Panc1 (cell line): ENCODE measurements at places on chromosomes 11 and 22. TPM values are rescaled to one million over a fixed set of nuclear protein-coding genes. Genes with fewer than 3 reads are reported as not detected.
A peak's percentile ranks its signal among the peaks of the same experiment; 100 is the strongest.

- peak overlapping the region; percentile 58 for H3K4me3 ChIP-seq
- H3K4me1 ChIP-seq = no peaks in the 10 kb centered on the region
- H3K36me3 ChIP-seq = no peaks in the 10 kb centered on the region
- no peak overlapping the region for H3K27ac ChIP-seq
- DNase-seq = no peak
- H3K27me3 ChIP-seq = peaks cover 21% of the 10 kb centered on the region
Measured at GRCh38 chr11:123194337-123195187, 486 bp downstream of the CLMP start.

- no peak overlapping the region for H3K27ac ChIP-seq
- no peak for DNase-seq
- H3K4me3 ChIP-seq = no peak overlapping the region
- no peaks in the 10 kb centered on the region for H3K36me3 ChIP-seq
- H3K4me1 ChIP-seq = no peaks in the 10 kb centered on the region; the same call in 1 of the 2 replicates
Measured at GRCh38 chr22:31288496-31289240, 3.6 kb downstream of the PIK3IP1 start.

Gene HOATZ
- total RNA-seq = not detected

- DNase-seq = no peak
- peak overlapping the region; percentile 63; the same call in 1 of the 2 replicates for H3K27ac ChIP-seq
- peak overlapping the region; percentile 80 for H3K4me3 ChIP-seq
- no peaks in the 10 kb centered on the region for H3K27me3 ChIP-seq
Measured at GRCh38 chr22:21666786-21667185, 974 bp downstream of the PPIL2 start.

GRCh38 chr22:36405671-36406538 is 18.1 kb upstream of the MYH9 start:
- peaks cover 9% of the 10 kb centered on the region; the same call in 1 of the 2 replicates for H3K4me1 ChIP-seq
- H3K27ac ChIP-seq = peak overlapping the region; percentile 36; the same call in 1 of the 2 replicates
- H3K27me3 ChIP-seq = no peaks in the 10 kb centered on the region
- no peak overlapping the region for H3K4me3 ChIP-seq
- no peaks in the 10 kb centered on the region for H3K36me3 ChIP-seq
- DNase-seq = no peak

DNA sequence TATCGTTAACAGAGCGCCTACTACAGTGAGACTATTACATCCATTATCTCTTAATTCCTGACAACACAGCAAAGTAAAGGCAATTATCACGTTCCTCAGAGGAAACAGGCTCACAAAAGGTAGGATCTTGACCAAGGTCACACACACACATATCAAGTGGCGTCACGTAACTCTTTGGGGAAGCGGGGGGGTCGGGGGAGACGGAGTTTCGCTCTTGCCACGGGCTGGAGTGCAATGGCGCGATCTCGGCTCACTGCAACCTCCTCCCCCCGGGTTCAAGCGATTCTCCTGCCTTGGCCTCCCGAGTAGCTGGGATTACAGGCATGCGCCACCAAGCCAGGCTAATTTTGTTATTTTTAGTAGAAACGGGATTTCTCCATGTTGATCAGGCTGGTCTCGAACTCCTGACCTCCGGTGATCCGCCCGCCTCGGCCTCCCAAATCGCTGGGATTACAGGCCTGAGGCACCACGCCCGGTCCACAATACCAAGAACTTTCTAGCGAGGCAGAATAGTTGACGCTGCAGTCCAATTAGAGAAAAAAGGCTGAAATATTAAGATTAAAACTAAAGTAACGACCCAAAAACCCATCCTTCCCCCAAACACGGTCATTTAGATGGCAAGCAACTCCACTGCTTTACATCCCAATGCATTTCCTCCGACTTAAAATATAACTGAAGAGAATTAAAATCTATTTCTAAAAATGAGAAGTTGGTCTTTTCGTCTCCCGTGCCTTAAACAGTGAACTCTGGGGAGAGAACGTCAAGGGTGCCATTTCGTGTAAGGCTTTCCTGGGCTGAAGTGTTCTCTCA is 1.2 kb downstream of the DDX17 start:
- peaks cover 8% of the 10 kb centered on the region; the same call in 1 of the 2 replicates for H3K4me1 ChIP-seq
- H3K36me3 ChIP-seq = peaks cover 30% of the 10 kb centered on the region
- no peaks in the 10 kb centered on the region for H3K27me3 ChIP-seq
- DNase-seq = no peak
- H3K27ac ChIP-seq = peak overlapping the region; percentile 98
- H3K4me3 ChIP-seq = peak overlapping the region; percentile 83

GRCh38 chr11:45093761-45094455 is 52.5 kb upstream of the PRDM11 start:
- H3K4me3 ChIP-seq = no peak overlapping the region
- no peaks in the 10 kb centered on the region for H3K36me3 ChIP-seq

DNA sequence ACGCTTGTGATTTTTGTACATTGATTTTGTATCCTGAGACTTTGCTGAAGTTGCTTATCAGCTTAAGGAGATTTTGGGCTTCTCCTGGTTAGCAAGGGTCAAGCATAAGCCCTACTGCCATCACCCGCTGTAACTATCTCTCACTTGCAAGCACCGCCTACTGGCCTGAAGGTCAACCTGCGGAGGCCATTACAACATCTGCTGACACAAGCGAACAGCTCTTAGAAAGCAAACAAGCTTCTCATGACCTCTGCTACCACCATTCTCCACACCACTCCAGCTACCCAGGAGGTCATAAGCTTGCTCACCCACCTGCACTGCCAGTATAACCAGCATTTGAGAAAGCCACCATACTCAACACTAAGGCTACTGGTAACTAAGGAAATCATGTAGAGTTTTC is 288.4 kb upstream of the KIRREL3 start:
- H3K4me3 ChIP-seq = no peak overlapping the region
- H3K27ac ChIP-seq = no peak overlapping the region
- no peaks in the 10 kb centered on the region for H3K4me1 ChIP-seq
- no peaks in the 10 kb centered on the region for H3K36me3 ChIP-seq
- H3K27me3 ChIP-seq = no peaks in the 10 kb centered on the region

GRCh38 chr11:125123947-125124617 is 12.7 kb upstream of the TMEM218 start:
- no peak overlapping the region for H3K27ac ChIP-seq
- no peaks in the 10 kb centered on the region for H3K4me1 ChIP-seq
- H3K27me3 ChIP-seq = peaks cover 11% of the 10 kb centered on the region; the same call in 1 of the 2 replicates
- H3K36me3 ChIP-seq = no peaks in the 10 kb centered on the region

DNA sequence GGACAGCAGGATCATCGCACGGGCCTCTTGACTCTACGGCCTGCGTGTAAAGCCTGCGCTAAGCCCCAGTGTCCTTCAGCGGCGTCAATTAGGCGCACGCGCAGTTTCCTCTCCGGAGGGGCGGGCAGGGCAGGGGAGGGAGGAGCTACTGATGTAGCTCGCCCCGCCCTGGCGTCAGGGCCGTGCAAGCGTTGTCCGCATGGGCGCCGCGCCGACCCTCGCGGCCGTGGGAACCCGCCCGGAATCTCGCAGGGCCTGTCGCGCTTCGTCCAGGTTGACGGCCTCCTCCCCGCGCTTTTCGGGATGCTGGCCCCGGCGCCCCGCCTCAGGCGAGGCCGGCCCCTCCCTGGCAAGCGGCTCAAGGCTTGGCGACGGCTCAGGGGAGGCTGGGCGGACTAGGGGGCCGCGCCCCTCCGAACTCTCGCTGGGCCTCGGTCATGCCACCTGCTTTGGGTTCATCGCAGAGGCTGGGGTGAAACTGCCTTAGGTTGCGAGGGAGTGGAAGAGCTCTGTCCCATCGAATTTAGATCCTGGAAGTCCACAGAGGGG is 61.1 kb downstream of the ST3GAL4 start:
- no peaks in the 10 kb centered on the region for H3K4me1 ChIP-seq
- H3K27ac ChIP-seq = no peak overlapping the region
- no peak overlapping the region; the same call in 1 of the 2 replicates for H3K4me3 ChIP-seq
- no peaks in the 10 kb centered on the region for H3K27me3 ChIP-seq
- DNase-seq = no peak

DNA sequence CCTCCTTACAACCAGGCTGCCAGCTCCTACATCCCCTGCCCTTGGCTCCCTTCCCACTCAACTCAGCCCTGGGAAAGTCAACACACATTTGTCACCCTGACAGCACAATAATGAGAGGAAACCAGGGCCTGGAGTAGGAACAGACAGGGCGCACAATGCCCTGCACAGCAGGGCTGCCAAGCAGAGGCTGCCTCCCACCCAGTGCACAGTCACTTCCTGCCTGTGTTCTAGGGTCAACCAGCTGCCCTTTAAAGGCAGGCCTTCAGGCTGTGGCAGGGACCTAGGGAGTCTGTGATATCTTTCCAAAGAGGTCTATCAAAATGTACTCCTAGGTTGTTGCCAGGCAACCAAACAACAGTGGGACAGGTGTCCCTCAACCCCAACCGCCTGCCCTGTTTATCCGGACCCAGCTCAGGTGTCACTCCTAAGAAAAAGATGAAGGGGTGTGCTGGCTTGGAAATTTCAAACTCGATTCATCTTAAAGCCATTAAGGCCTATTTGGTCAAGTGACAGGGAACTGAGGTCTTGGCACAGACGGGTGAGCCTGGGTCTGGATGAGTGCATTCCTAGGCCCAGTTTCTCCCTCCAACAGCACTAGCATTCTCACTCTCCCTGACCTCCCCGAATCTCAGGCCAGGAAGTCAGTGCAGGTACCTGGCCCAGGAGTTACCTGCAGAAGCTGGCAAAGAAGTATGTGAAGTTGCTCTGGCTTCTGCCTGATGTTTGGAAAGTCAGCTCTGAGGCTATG is 110.3 kb upstream of the PITPNB start:
- H3K4me3 ChIP-seq = no peak overlapping the region
- no peaks in the 10 kb centered on the region for H3K36me3 ChIP-seq
- no peaks in the 10 kb centered on the region for H3K27me3 ChIP-seq
- H3K27ac ChIP-seq = no peak overlapping the region
- no peak for DNase-seq

- peak overlapping the region; percentile 92 for H3K27ac ChIP-seq
- no peaks in the 10 kb centered on the region for H3K27me3 ChIP-seq
- H3K4me3 ChIP-seq = peak overlapping the region; percentile 78
- H3K4me1 ChIP-seq = peaks cover 57% of the 10 kb centered on the region
Measured at GRCh38 chr11:828506-829175, 922 bp downstream of the CRACR2B start.

GRCh38 chr11:116301141-116301540 is 471.6 kb downstream of the BUD13 start:
- H3K4me1 ChIP-seq = no peaks in the 10 kb centered on the region
- no peaks in the 10 kb centered on the region; the same call in 1 of the 2 replicates for H3K27me3 ChIP-seq
- H3K36me3 ChIP-seq = no peaks in the 10 kb centered on the region
- H3K4me3 ChIP-seq = no peak overlapping the region

GRCh38 chr11:93591247-93591898 is 48.2 kb upstream of the SMCO4 start:
- no peaks in the 10 kb centered on the region for H3K36me3 ChIP-seq
- H3K27me3 ChIP-seq = peaks cover 6% of the 10 kb centered on the region; the same call in 1 of the 2 replicates
- H3K27ac ChIP-seq = no peak overlapping the region
- DNase-seq = no peak
- H3K4me1 ChIP-seq = no peaks in the 10 kb centered on the region

- peaks cover 4% of the 10 kb centered on the region; the same call in 1 of the 2 replicates for H3K27me3 ChIP-seq
- H3K4me1 ChIP-seq = no peaks in the 10 kb centered on the region
- H3K27ac ChIP-seq = no peak overlapping the region
- no peaks in the 10 kb centered on the region for H3K36me3 ChIP-seq
Measured at GRCh38 chr11:12567746-12568460, 106.3 kb upstream of the TEAD1 start.

GRCh38 chr11:87361891-87362290 is 324.2 kb downstream of the TMEM135 start:
- H3K27ac ChIP-seq = no peak overlapping the region
- no peaks in the 10 kb centered on the region for H3K4me1 ChIP-seq
- H3K4me3 ChIP-seq = no peak overlapping the region
- no peaks in the 10 kb centered on the region for H3K36me3 ChIP-seq
- DNase-seq = no peak

DNA sequence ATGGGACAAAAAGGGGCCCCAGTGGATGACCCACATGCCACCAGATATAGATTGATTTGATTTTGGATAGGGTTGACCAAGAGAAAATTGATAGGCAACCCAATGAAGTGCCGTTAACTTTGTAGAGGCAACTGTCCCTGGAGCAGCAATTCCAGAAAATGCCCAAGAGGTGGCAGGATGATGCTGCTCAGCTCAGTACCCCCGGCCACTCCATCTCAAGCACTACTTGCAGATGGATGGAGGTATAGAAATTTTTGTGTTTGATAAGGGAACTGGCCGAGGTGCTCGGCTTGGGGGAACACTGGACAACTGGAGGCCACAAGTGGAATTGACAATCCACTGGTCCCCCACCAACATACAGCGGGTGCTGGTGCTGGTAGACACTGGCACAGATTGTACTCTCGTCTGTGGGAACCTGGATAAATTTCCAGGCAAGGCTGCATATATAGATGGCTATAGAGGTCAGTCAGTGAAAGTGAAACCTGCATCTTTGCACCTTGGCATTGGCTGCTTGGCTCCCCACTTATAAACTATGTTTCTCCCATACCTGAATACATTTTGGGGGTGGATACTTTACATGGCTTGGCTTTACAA is 86.3 kb downstream of the CCDC83 start:
- H3K27me3 ChIP-seq = no peaks in the 10 kb centered on the region
- no peaks in the 10 kb centered on the region for H3K4me1 ChIP-seq
- H3K27ac ChIP-seq = no peak overlapping the region
- DNase-seq = no peak
- H3K36me3 ChIP-seq = no peaks in the 10 kb centered on the region

Gene ACR
- 0.21 TPM for total RNA-seq

Gene TSPAN18
- 21.3 TPM for total RNA-seq

GRCh38 chr22:20578192-20578591 is 70.8 kb downstream of the MED15 start:
- no peaks in the 10 kb centered on the region for H3K4me1 ChIP-seq
- DNase-seq = no peak
- no peak overlapping the region for H3K4me3 ChIP-seq
- peaks cover 2% of the 10 kb centered on the region; the same call in 1 of the 2 replicates for H3K36me3 ChIP-seq
- H3K27me3 ChIP-seq = no peaks in the 10 kb centered on the region

Gene TENM4
- total RNA-seq = 0.39 TPM

Gene LIF
- total RNA-seq = 34.4 TPM

Gene P2RY2
- total RNA-seq = 2.4 TPM

- H3K4me3 ChIP-seq = no peak overlapping the region
- no peaks in the 10 kb centered on the region for H3K27me3 ChIP-seq
- no peak for DNase-seq
- H3K27ac ChIP-seq = no peak overlapping the region
Measured at GRCh38 chr11:72778535-72779494, 15.0 kb downstream of the STARD10 start.

- H3K4me3 ChIP-seq = no peak overlapping the region
- no peak for DNase-seq
- no peaks in the 10 kb centered on the region for H3K27me3 ChIP-seq
Measured at GRCh38 chr11:134862587-134863195, 450.6 kb upstream of the B3GAT1 start.

DNA sequence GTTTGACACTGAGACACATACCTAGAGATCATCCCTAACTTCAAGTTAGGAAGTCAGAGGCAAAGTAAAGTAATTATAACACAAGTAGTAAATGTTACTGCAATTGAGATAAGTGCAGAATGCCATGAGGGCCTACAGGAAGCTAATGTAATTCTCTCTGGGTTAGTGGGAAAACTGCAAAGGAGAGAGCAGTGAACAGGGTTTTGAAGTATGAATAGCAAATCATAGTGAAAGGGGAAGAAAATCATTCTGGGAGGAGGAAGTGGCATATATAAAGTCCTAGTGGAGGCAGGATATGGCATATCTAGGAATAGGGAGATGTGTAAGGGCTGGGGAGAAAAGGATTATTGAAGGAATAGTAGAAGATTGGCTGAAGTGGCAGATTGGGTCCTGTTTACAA is 27.9 kb downstream of the RNF169 start:
- H3K27ac ChIP-seq = no peak overlapping the region
- H3K4me1 ChIP-seq = peaks cover 10% of the 10 kb centered on the region
- no peak overlapping the region for H3K4me3 ChIP-seq
- no peaks in the 10 kb centered on the region for H3K36me3 ChIP-seq
- H3K27me3 ChIP-seq = no peaks in the 10 kb centered on the region

- peaks cover 7% of the 10 kb centered on the region; the same call in 1 of the 2 replicates for H3K27me3 ChIP-seq
- no peak for DNase-seq
- no peak overlapping the region for H3K4me3 ChIP-seq
- no peaks in the 10 kb centered on the region for H3K4me1 ChIP-seq
Measured at GRCh38 chr11:14089690-14090462, 127.4 kb downstream of the SPON1 start.
